Mammary epithelial cell (primary cell): ENCODE measurements at places on chromosomes 11 and 22.

GRCh38 chr22:47047321-47048122 is 285.1 kb downstream of the TBC1D22A start:
- no peak for DNase-seq

DNA sequence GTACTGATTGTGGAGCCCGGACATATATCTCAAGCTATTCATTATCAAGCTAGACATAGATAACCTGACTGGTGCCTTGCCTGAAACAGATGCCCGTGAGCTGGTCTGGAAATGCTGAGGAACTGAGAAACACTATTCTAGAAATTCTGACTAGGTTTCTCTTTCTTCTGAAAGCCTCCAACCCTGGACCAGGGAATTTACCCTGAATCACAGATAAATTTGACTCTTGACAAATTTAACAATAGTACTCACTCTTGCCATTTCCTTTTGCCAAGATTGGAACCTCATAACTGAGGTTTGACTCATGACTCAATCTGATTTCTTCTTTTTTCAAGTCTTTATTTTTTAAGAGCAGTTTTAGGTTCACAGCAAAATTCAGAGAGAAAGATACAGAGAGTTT is 189.6 kb upstream of the SYN3 start:
- peak; percentile 55 for DNase-seq

DNA sequence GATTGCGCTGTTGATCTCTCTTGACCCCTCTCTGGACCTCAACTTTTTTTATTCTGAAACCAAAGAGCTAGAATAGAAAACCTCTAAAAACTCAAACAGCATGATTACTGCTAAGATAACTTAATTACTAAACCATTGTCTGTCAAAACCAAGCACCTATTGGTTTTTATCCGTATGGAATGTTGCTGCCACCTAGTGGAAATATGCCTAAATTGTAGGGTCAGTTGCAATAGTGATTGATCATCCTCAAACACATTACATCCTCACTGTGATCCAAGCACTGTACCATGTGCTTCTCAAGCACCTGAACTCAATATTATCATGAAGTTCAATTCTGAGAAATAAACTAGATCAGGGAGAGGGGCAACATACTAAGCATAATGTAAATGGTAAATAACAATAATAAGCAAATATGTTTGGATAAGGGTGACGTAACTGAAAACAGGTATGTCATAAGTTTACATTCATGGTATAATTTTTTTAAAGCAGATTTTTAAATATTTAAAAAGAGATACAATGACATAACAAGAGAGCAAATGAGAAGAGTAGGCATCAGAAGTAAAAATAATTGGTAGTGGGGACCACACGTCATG is 3.8 kb upstream of the OR5A2 start:
- DNase-seq, result peak; percentile 48

GRCh38 chr22:27345691-27346090 is 455.9 kb downstream of the MN1 start:
- DNase-seq, result no peak

DNA sequence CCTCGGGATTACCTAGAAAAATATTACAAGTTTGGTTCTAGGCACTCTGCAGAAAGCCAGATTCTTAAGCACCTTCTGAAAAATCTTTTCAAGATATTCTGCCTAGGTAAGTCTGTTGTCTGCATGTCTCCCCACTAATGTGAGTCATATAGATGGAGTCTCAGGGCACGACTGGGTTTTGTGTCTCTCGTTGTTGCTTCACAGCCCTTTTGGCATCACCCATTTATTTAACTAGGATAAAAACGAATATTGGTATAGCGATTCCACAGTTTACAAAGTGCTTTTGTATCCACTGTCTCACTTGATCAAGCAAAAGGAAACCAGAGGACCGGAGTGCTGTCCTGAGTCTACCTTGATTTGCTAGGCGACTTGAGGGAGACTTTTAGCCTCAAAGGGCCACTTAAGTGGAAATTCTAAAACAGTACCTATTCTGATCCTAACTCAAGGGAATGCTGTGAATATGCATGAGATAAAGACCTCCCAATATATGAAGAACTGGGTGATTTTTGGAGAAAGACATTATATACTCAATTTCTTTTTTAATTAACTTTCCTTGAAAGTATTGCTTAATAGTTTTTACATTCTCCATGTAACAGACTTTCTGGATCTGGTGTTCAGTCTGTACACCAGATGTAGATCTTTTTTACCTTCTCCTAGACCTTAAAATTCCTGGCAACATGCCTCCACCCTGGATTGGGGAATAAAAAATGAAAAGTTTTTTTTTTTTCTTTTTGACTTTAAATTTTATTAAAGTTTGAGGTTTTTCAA is 590 bp downstream of the NNMT start:
- peak; percentile 75 for DNase-seq

- DNase-seq, result no peak
These were observed 115.8 kb upstream of the NARS2 start for GRCh38 chr11:78690352-78690987.

GRCh38 chr11:127521413-127521812 is 520.8 kb upstream of the KIRREL3 start:
- DNase-seq, result peak; percentile 4

GRCh38 chr11:120303004-120303637 is 22.0 kb upstream of the TLCD5 start:
- DNase-seq, result peak; percentile 71

- peak; percentile 49 for DNase-seq
These were observed 9.5 kb upstream of the EHD1 start for GRCh38 chr11:64887757-64888405.

DNA sequence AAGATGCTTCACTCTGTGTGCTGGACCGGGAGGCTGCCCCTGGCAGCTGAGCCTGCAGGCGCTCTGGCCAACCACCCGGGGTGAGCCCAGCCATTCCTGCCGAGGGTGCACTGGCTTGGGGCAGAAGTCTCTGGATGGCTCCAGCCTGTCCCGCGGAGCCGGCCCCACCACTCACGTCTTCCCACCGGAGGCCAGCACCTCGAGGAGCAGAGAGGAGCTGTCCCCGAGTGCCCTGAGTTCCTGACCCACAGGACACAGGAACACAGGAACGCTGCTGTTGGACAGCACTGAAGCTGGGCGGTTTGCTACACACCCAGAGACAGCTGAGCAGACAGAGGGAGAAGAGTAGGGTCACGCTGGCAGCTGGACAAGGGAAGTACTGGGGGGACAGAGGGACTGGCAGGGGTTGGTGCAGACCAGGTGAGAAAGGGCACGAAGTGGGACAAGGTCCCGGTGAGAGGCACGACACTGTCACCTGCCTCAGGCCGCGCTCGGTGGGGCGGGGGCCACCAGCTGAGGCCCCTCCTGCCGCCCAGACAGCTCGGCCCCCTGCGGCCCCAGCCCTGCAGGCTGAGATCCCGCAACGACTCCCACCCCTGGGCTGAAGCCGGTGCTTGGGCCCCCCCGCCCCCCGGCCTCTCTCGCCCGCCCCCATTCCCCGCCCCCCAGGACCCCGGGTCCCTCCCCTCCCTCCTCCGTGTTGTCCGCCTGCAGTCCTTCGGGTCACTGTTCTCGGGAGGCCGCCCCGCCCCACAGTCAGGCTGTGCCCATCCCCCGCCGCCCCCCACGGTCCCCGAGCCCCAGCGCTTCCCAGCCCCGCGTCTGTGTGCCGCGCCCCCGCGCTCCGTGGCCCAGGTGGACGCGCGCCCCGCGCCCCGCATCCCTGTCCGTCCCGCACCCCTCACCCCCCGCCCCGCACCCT is 624 bp upstream of the B4GALNT4 start:
- DNase-seq, result no peak

GRCh38 chr11:65586676-65587075 is 8.9 kb downstream of the KCNK7 start:
- no peak for DNase-seq

GRCh38 chr11:68229601-68230000 is 16.5 kb upstream of the KMT5B start:
- no peak for DNase-seq

DNA sequence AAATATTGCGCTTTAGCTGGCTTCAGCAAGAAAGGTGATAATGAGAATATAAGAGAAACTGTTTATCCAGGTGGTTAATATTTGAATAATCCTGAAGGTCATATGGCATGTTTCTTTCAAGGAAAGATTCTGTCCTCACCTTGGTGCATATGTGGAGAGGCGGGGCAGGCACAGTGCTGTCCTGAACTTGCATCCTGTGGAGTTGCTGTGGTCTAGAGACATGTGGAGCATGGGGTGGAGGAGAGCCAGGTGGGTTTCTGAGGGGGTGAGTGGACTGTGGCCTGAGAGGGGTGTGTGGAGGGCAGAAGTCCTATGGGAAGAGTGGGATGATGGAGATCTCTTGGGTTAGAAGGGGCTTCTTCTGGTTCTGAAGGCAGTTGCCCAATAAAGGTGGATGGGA is 65.5 kb downstream of the GRIK4 start:
- DNase-seq, result no peak

GRCh38 chr11:11565636-11566035 is 56.2 kb downstream of the GALNT18 start:
- no peak for DNase-seq

DNA sequence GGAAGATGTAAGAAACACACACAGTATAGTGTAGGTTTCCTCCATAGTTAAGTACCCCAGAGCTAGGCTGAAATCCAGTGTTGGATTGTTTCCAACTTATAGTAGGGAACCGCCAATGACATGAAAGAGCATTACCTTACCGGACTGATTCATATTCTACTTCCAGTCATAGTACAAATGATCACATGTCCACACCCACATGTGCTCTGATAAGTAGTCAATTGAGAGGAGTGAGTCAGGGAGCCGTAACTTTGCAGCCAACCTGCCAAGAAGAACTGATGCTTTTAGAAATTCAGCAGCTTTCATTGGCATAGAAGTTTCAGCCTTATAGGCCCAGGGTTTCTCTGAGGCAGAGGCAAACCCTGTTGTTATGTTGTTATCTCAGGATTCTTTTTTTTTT is 240.6 kb downstream of the ETS1 start:
- DNase-seq, result peak; percentile 80

GRCh38 chr11:119092880-119093842 is 8.5 kb downstream of the HMBS start:
- no peak for DNase-seq

- peak; percentile 35 for DNase-seq
These were observed 30.0 kb upstream of the RAB39A start for GRCh38 chr11:107898270-107898669.

GRCh38 chr22:33076343-33076742 is 18.2 kb upstream of the SYN3 start:
- DNase-seq, result peak; percentile 19

DNA sequence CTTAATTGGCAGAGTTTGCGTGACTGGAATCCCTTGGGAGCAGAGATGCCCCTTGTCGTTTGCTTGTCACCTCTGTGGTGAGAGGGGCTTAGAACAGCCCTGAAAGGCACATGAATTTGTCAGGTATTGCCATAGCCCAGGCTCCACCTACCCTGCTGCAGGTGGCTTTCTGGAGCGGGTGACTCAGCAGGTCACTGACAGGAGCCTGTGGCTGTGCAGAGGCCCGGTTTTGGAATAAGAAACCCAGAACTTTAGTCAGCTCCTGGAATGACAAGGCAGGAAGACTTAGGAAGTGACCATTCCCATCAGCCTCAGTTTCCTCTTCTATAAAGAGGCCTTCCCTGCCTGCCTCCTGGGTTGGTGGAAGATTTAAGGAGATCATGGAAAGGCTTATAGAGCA is 539.7 kb downstream of the INSC start:
- no peak for DNase-seq

GRCh38 chr22:37519268-37520195 is at the start of gene CARD10:
TSS of gene CARD10 (minus strand) at chr22:37519415. CDS start at chr22:37519200, 215 bp downstream.
- DNase-seq, result peak; percentile 49

- no peak for DNase-seq
These were observed 36.1 kb downstream of the TTC12 start for GRCh38 chr11:113350336-113351067.

DNA sequence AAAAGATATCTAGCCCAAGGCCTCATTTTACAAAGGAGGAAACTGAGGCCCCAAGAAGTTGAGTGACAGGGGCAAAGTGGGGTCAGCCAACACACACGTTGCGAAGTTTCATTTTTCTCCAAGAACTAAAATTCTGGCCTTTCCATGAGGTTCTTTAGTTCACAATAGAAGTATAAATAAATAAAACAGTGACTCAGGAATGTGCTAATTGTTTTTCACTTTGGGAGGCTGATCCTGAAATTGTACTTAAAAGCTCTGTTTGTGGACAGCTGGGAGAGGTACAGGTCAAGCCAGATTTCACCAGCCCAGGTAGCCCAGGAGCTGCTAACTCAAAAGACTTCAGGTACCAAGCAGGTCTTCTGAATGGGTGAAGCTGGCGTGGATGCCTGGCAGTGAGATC is 105.2 kb downstream of the TRAF6 start:
- no peak for DNase-seq

DNA sequence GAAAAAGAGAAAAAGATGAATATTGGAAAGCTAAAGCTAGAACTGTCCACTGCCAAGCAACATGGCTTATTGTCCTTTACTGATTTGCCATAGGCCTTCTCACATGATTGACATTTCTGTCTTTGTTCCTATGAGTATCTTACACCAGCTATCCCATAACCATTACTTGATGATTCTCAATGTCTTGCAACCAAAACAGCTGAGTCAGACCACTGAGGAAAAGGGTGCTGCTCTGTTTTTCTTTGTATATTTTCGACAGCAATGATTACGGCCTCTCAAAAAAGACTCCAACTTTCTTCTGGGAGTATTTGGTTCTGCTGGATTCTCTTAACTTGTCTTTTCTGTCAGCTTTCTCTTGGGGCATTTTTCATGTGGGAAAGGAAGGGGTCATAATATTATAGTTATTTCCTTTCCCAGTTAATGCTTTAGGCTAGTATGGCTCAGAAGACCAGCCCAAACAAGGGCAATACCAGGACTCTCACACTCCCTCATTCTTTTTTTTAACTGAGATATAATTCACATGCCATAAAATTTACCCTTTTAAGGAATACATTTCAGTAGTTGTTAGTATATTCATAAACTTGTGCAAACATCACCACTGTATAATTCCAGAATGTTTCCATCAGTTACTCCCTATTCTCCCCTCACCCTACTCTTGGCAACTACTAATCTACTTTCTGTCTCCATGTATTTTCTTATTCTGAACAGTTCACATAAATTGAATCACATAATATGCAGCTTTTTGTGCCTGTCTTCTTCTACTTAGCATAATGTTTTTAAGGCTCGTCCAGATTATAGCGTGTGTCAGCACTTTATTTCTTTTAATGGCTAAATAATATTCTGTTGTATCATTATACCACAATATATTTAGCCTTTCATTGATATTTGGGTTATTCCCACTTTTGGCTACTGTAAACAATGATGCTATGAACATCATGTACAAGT is 31.1 kb upstream of the FAR1 start:
- no peak for DNase-seq

DNA sequence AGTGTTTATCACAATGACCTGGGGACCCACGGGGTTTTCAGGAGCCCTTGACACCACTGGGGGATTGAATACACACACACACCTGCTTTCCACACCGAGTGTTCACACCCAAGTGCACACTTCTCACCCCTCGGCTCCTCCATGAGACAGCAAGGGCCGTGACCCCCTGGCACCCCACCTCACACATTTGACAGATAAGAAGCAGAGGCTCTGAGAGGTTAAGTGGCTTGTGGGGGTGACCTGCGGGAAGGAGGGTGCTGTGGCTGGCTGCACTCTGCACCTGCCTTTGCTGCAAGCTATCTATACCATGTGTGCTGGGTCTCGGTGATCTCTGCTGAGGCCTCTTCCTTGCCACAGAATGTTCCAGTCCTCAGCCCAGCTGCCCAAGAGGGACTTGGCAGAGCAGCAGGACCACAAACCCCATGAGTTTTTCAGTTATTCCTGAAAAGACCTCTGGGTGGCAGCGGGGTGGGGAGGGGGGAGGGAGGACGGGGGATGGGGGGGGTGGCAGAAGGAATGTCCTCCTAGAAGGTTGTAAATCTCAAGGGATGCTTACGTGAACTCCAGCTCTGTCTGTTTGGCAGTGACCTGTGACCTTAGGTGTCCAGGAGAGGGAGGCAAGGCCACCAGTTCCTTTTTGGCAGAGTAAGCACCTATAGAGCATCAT is 47.9 kb upstream of the RFPL3 start:
- no peak for DNase-seq
